Left lung (tissue), 14 donors: ENCODE measurements at places on chromosomes 2 and 18.

DNA sequence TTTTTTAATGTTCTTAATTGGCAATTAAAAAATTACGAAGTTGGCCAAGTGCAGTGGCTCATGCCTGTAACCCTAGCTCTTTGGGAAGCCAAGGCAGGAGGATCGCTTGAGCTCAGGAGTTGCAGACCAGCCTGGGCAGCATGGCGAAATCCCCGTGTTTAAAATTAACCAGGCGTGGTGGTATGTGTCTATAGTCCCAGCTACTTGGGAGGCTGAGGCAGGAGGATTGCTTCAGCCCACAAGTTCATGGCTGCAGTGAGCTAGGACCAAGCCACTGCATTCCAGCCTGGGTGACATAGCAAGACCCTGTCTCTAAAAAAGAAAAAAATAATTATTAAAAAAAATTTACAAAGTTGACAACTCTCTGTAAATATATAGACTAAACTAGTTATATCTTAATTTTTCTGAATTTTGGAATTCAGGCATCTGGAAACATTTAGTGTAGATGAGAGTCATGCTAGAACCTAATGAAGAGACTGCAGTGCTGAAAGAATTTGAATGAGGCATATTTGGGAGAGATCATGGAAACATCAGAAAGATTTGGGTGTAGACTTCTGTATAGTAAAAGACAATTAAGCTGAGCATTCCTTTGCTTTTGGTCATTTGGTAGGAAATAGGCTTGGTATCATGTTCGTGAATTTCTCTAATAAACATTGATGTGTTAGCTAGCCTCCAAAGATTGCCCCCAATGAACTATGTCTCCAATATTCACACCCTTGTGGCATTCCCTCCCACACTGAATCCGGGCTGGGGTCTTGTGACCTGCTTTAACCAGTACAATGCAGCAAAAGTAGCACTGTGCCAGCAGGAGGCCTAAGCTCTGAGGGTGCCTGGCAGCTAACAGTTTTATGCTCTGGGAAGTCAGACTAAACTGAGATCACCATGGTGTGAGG is 4.2 kb upstream of the ROCK1 start:
- no peak for DNase-seq

DNA sequence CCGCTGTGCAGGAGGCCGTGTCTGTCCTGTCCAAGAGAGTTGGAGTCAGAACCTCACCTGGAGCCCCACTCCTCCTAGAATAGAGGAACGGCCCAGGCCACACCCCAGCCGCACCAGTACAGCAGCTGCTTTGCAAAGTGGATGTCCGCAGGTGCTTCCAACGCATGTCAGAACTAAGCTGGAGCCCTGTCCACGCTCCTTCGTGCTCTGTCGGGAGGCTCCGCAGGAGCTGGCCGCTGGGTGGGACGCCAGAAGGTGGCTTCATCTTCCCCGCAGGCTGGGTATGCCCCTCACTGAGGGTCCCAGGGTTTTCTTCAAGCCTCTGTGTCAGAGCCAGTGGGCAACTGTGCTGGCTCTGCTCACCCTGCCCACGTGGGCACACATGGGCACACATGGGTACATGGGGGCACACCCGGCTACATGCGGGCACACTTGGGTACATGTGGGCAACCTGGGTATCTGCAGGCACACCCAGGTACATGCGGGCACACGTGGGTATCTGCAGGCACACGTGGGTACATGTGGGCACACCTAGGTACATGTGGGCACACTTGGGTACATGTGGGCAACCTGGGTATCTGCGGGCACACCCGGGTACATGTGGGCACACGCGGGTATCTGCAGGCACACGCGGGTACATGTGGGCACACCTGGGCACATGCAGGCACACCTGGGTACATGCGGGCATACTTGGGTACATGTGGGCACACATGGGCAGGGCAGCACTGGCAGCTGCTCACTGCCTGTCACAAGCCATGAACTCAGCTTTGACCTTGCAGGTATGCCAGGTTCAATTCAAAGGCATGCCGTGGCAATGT is 67.1 kb upstream of the CTDP1 start:
- no peak for DNase-seq

GRCh38 chr2:31219131-31219969 is 2.0 kb upstream of the CAPN14 start:
- DNase-seq: no peak

- peak; percentile 74 for DNase-seq
These were observed 131.9 kb downstream of the ASB1 start for GRCh38 chr2:238558456-238559099.

- DNase-seq: no peak
These were observed 13.2 kb upstream of the KCMF1 start for GRCh38 chr2:84957771-84958134.

- DNase-seq: no peak
These were observed 3.7 kb downstream of the CYS1 start for GRCh38 chr2:10076511-10076910.

DNA sequence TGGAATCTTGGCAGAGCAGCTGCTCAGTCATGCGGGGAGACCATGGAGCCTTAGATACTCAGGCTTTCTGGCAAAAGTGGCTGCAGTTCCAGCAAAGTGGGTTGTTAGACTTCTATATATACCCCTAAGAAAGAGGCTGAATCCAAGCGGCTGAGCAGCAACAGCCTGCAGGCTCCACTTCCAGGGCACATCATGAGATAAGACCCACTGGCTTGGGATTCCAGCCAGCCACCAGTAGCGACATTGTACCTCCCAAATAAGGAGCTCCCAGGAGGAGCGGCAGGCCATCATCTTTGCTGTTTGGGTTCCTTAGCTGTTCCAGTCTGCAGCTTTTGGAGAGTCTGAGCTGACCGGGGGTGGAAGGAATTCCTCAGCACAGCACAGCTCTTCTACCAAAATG is 150.3 kb upstream of the ST6GAL2 start:
- no peak for DNase-seq

- no peak for DNase-seq
These were observed 213.3 kb downstream of the NAPG start for GRCh38 chr18:10739152-10739551.

GRCh38 chr2:80303006-80303908 is 1.3 kb downstream of the LRRTM1 start:
- DNase-seq: peak; percentile 69

DNA sequence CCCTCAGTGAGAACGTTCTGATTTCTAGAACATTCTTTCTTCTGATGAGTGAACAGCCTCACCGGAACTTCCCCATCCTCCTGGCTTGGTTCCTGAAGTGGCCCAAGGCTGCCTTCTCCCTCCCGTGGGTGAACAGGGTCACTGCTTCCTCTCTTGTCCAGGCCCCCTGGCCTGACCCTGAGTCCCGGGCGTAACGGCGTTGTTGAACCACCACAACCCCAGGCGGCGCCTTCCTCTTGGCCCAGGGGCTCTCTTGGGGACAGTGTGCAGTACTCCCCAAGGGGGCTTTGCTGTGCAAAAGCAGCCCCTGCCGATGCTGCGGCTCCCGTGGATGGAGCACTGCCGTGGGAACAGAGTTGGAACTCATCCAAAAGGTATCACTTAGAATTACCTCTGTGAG is 147.2 kb downstream of the TSN start:
- no peak for DNase-seq

GRCh38 chr2:156589381-156590079 is 153.4 kb downstream of the GPD2 start:
- DNase-seq: no peak

DNA sequence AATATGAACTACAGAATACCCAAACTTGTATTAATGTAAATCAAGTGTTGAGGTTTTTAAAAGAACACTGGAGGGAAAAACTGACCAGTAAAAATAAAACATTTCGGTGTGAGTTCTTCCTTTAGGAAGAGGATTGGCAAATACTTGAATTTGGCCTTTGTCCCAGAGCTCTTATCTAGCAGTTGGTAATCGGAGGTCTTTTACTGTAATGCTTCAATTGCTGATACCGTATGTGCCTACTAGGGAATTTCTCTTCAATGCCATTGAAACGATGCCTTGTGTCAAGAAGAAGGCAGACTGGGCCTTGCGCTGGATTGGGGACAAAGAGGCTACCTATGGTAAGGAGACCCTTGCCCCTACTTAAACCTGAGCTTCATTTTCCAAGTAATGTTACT is 4.1 kb downstream of the RRM2 start:
- no peak for DNase-seq

- no peak for DNase-seq
These were observed 29.3 kb downstream of the TGFA start for GRCh38 chr2:70523996-70524965.

- DNase-seq: no peak
These were observed 144.5 kb upstream of the GATA6 start for GRCh38 chr18:22024924-22025323.

DNA sequence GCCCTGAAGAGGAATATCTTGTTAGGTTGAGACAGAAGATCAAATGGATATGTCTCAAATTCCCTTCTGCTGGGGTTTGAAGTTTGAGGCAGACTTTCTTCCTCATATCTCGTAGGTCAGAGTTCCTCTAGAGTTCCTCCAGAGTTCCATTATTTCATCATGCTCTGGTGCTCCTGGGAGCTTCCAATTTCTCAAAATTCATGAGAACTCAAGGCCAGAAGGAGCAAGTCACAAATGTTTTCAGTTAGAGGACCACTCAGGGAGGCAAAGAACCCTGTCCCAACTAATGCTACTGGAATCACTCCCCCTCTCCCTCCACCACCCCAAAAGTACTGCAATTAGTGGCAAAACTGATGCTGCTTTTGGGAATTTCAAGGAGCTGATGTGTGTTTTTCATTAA is 115.7 kb upstream of the RBMS1 start:
- DNase-seq: no peak

DNA sequence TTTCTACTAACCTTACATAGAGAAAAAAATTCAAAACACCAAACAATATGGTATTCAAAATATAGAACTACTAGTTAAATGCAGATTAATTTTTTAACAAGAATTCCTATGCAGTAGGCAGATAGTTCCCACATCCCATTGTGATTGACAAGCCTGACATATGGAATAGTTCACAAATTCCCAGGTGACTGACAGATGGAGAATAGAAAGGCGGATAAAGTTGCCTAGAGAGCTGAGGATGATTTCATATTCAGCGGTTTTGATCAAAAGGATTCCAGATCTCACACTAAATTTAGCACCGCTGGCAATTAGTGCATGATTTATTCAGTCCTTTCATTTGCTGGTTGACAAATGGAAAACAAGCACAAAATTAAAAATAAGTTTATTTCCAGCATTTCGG is 733.7 kb upstream of the POU3F3 start:
- DNase-seq: no peak

DNA sequence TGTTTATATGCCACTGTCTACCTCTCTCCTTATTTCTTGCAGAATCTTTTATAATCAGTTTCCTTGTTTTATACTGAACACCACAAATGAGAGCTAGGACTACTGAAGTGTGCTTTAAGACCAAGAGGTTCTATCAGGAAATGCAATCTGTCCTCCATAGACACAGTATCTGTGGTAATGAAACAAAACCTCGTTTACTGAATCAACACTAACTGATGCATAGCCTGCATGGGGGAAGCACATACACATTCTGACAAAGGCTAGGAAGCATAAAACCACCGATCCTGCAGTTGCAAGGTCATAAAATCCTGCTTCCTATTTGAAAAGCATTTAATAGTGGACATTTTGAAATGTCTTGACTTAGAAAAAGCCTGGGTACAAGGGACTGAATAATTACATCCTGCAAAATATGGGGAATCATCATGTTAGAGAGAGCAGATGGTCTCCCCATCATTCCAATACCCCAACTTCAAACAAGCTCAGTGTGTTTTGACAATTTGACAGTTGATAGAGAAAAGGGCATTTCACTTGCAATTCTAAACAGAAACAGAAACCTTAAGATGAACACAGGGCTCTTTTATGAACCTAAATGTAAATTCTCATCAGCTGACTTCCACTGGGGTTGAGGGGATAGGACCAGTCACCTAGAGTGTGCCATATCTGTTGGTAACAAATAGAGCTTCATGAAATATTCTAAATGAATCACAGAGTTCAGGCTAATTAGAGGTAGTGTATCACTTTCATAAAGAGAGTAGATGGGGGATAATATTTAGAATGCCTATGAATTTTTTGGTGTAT is 1845.6 kb upstream of the PIK3C3 start:
- no peak for DNase-seq

GRCh38 chr2:238231251-238231793 is 8.5 kb downstream of the HES6 start:
- DNase-seq: no peak

DNA sequence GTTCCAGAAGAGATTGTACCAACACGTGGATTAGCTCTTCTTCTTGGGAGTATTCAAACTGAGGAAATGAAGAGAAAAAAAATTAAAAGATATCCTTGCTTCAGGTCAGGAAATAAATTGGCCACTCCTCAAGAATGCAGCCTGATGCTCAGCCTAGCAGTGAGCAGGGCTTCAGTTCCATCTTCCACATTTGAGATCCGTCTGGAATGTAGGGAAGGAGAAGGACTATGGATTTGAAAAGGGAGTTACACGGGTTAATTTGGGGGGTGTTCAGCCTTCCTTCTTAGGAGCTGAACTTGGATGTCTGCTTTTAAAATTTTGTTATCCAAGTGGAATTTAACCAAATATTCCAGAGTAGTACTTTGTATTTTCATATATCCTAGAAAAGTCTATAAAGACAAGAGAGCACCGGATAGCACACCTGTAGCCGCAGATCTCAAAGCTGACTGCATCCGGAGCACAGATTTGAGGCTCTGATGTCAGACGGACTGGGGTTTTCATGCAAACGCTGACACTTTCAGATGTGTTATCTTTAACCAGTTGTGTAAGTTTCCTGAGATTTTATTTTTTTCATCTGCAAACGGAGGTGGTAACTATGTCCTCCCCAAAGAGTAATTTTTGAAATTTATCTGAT is 99.3 kb downstream of the COPS8 start:
- no peak for DNase-seq

DNA sequence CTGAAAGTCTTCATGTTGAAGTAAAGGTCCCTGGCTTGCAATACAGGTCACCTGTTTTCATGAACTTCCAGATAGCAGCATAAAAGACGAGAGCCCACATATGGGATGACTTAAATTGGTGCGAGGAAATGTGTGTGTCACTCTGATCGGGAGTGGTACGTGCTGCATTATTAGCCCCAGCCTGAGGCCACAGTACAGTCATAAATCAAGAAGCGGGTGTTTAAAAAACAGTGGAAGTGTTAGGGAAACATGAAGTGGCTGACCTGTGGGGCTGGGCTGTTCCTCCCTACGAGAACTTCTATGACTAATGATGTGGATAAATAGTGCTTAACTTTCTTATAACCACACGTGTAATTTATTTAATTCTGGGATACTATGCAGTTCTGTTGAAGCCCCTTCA is 24.4 kb downstream of the RDH14 start:
- DNase-seq: no peak

- DNase-seq: no peak
These were observed 640.7 kb upstream of the ACVR2A start for GRCh38 chr2:147204102-147204501.

DNA sequence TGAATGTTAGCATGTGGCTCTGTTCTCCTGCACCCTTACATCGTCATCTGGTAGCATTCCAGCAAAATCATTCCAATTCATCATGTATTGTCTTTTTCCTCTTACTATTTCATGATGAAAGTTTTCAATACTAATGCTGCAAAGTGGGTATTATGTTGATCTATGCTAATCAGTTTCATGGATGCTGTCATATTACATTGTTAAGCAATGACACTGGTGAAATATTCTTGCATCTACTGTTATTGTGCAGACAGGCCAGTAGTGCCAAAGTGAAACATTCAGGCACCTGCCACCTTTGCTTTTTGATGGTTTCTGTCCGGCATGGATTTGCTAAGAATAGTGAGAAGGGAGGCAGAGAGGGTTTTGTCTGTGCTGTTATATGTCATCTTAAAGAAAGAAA is 76.1 kb upstream of the SMIM21 start:
- no peak for DNase-seq
